ENCODE measurements at places on chromosomes 3 and 15.

GRCh38 chr3:161082063-161082462 is 23.1 kb downstream of the B3GALNT1 start:
- no peak for DNase-seq

- DNase-seq: no peak
Observed at GRCh38 chr3:110905121-110905520, 166.5 kb upstream of the NECTIN3 start.

GRCh38 chr15:41983221-41983620 is 10.9 kb upstream of the EHD4 start:
- DNase-seq: no peak

- peak; percentile 89 for DNase-seq
Observed at GRCh38 chr15:60091157-60091556, 87.0 kb downstream of the FOXB1 start.

- no peak for DNase-seq
Observed at GRCh38 chr15:65115086-65115485, at the start of gene UBAP1L. Gene UBAP1L (minus strand): TSS chr15:65115200. CDS start chr15:65106215, 8,985 bp downstream.

- DNase-seq: no peak
Observed at GRCh38 chr3:122004991-122005565, 17.0 kb downstream of the ILDR1 start.

DNA sequence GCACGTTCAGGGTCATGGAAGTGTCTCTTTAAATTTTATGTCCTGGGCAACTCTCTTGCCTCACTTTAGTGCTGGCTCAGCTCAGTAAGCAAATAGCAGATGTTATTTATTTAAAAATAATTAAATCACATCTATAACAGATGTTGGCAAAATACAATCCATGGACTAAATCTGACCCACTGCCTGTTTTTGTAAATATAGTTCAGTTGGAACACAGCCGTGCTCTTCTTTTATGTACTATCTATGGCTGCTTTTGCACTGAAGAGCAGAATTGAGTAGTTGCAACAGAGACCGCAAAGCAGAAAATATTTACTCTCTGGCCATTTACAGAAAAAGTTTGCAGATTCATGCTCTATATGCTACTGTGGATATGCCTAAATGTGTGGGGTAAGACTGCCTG is 79.2 kb downstream of the SAMMSON start:
- DNase-seq: no peak

GRCh38 chr3:64489361-64490044 is 198.3 kb downstream of the ADAMTS9 start:
- DNase-seq: no peak

- no peak for DNase-seq
Observed at GRCh38 chr15:59380902-59381610, 8.4 kb upstream of the MYO1E start.

GRCh38 chr3:25901796-25902195 is 111.9 kb downstream of the OXSM start:
- DNase-seq: no peak

GRCh38 chr15:38894243-38894948 is 329.8 kb upstream of the RASGRP1 start:
- DNase-seq: peak; percentile 66

- DNase-seq: no peak
Observed at GRCh38 chr3:131797776-131798175, 237.0 kb downstream of the CPNE4 start.

DNA sequence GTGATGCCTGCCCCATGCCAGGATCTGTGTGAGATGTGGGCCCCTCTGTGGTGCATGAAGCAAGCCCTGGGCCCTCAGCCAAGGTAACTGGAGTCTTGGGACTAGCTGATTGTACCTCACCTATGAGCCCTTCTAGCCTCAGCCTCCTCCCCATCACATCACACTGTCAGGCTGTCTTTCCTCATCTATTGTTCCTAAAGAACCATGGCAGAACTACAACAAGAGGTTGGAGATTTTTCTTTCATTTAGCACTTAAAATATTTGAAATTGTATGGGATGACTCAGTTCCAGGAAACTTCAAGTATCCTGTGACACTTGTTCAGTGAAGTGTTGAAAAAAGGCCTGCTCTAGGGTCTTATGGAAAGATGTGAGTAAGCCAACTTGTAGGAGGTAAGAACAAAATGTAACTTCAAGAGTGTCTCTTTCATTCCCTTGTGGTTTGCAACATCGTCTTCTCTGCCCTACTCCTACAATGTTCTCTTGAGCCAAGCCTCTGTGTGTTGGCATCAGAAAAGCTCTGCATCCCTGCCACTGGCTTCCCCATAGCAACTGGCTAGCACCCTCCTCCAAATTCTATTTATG is 58.7 kb upstream of the TIPARP start:
- DNase-seq: peak; percentile 67

GRCh38 chr15:94255540-94255939 is 24.2 kb downstream of the MCTP2 start:
- no peak for DNase-seq

- peak; percentile 65 for DNase-seq
Observed at GRCh38 chr15:101795455-101795854, 7.9 kb upstream of the OR4F6 start.

- DNase-seq: no peak
Observed at GRCh38 chr3:2198776-2199279, 100.2 kb downstream of the CNTN4 start.

DNA sequence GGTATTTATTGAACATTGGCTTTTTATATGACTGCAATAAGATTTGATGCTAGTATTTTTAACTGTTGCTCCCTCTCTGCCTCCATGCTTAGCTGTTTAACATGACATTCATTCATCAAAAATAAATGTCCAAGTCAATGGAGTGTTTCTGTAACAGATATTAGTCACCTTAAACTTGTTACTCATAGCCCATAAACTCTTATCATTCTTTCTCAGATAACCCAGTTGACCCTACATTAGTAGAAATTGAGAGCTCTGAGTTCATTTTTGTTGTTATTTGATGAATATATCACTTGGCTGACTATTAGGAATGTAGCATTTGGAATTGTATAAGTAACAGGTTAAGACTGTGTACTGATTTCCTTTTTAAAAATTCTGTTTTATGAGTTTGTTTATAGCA is 201.1 kb downstream of the UBE2E2 start:
- DNase-seq: no peak

DNA sequence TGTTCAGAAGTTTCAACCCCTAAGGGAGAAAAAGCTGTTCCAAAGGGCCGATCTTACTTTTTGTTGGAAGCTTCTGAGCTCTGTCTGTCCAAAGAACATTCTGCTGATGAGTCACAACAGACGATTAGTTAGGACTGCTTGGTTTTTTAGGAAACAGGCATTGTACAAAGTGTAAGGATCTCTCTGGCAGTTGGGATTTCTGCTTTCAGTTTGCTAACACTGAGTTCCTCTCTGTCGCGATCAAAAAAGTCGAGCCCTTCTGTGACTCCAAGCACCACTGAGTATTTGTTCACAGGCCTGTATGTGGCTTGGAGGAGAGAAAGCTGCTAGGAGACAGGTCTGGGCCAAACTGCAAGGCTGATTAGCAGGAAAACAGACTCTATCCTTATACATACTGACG is 91.8 kb upstream of the PFN2 start:
- DNase-seq: peak; percentile 74

- no peak for DNase-seq
Observed at GRCh38 chr3:58190882-58191281, 19.9 kb downstream of the DNASE1L3 start.

DNA sequence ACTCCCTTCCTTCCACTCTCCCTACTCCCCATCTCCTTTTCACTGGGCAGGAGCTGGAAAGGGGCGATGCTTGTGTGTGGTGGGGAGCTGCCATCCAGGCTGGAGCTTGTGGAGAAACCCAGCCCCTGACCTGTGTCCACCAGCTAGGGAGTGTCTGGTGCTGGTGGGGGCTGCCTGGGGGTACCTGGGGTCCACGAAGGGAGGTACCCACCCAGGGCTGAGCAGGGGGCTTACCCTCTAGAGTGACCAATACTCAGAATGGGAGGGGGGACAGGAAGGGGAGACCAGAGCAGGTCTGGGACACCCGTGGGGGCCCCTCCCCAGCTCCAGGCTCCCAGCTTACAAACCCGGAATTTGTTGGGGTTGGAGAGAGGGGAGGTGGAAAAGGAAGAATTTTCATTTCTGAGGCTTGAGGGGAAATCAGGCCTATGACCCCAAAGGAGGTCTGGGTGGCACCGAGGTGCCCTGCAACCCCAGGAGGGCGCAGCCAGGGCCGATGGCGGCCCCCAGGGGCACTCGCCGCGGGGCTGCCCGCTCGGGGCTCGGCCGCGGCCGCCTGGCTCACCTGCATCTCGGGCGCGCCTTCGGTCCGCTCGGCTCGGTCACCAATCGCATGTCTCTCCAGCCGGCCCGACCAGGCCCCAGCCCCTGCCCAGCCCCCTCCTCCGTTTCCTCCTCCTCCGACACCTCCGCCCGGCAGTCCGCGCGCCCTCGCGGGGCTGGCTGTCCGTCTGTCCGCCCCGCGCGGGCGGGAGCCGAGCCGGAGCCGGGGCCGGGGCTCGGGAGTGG is 773 bp downstream of the LINGO1 start:
- DNase-seq: no peak

All from AG08395 (cell line).